NCI-H1436 treated with DMSO at 0.1 percent for 48 hours (cell line): ENCODE measurements at places on chromosomes 5 and 9.

- DNase-seq: no peak
Measured at GRCh38 chr9:6646293-6646636, 736 bp upstream of the GLDC start.

DNA sequence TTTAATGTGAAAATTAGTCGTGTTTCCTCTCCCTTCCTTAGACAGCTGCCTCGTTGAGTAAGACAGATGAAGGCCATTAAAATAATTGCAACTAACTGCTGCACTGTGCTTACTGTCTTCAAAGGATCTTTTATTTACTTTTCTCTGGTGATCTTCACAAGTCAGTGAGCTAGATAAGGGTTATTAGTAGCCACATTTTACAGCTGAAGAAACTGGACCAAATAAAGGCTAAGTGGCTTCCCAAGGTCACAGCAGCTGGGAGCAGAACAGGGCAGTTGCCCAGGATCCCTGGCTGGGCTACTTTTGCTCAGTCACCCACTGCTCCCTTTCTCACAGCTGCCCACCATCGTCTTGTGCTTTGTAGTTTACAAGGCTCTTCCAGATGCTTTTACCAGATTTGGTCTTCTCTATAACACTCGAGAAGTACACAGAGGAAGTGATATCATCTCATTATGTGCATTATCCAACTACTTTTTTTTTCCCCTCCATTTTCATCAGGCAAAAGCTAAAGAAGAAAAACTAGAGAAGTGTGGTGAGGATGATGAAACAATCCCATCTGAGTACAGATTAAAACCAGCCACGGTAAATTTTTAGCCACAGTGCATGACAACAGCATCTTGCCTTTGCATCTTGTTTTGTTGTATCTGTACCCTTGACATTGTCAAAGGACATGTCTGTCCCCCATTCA, 61.8 kb downstream of the ERAP1 start:
- peak; percentile 39 for DNase-seq

DNA sequence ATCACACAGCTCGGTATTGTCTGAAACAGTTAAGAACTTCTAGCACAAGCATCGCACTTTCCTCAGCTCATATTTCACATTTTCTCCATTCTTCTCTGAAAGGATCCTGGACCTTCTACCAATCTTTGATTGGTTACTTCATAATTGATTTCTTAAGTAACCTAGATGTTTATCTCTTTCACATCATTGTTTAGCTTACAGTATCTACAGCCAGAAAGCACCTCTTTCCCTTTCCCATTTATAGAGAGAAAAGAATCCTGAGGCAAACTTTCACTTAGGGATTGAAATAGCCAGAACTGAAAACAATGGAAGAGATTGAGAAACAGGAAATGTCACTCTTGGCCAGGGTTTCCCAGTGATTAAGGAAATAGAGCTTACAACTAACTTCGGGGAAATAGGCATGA, 2.5 kb downstream of the IL33 start:
- no peak for DNase-seq

DNA sequence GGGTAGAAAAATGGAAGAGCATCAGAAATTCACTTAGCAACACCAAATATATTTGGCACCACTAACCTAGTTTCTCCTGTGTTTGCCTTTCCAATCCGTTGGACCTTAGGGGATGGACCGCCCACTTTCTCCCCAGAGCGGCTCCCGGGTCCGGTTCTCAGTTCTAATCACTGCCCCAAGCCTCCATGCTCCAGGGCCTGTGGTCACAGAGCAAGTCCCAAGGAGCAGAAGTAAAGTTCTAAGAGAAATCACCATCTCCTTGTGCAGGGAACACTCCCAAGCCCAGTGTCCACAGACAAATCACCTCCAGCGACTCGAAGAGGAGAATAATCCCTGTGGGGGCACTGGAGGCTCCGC, 728 bp upstream of the SLC1A1 start:
- no peak for DNase-seq

- no peak for DNase-seq
Measured at GRCh38 chr9:116992865-116993264, 305.8 kb downstream of the TRIM32 start.

GRCh38 chr9:2000314-2000713, 14.8 kb upstream of the SMARCA2 start:
- no peak for DNase-seq

- peak; percentile 14 for DNase-seq
Measured at GRCh38 chr9:35258660-35259474, 97.1 kb downstream of the UNC13B start.

- no peak for DNase-seq
Measured at GRCh38 chr9:110282018-110282738, 25.9 kb upstream of the TXN start.

DNA sequence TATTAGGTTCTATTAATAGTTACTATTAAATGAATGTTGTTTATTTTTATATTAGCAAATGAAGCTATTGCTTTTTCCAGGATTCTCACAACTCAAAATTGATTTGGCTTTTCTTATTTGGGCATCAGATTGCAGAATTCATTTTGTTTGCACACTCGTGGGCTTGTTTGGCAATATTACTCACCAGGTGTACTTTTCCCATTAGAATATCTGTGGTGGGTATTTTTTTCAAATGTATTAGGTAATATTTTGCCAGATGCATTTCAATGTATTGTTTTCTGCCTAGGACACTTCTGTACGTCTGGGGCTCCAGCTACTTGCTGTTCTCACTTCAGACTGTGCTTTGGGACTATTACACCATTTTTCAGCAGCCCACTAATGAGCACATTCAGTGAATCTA, 108.0 kb upstream of the GHR start:
- no peak for DNase-seq

- DNase-seq: no peak
Measured at GRCh38 chr9:71302776-71303175, 181.4 kb upstream of the TRPM3 start.

DNA sequence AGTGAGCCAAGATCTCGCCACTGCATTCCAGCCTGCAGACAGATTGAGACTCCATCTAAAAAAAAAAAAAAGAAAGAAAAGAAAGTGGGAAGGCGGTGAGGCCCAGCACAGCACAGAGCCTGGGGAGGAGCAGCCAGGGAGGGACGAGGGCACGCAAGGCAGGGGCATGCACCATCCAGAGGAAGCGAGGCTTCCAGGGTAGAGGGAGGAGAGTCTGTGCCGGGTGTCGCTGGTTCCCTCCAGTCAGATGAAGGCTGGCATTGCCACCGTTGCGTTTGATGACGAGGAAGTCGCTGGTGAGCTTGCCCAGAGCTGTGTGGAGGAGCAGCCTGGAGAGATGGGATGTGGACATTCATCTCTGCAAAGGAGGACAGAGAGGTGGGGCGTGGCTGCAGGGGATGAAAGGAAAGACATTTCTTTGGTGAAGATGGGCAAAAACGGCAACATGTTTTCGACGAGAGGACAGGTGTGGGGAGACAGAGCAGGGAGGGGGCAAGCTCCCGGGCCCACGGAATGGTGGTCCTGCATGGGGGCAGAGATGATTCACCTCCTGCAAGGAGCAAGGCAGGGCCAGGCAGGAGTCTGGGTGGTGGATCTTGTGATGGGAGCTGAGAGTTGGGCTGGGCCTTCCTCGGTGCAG, 18.6 kb upstream of the OLFM1 start:
- DNase-seq: no peak

- DNase-seq: no peak
Measured at GRCh38 chr9:112094948-112095681, 80.0 kb downstream of the SUSD1 start.

- DNase-seq: peak; percentile 56
Measured at GRCh38 chr5:96433066-96433447, at the start of gene PCSK1. TSS of gene PCSK1 (minus strand) at chr5:96433248. CDS start at chr5:96433042, 206 bp downstream.

- DNase-seq: no peak
Measured at GRCh38 chr9:113131689-113132151, 19.1 kb upstream of the SLC31A2 start.

GRCh38 chr9:84146893-84147710, 166.5 kb downstream of the RMI1 start:
- DNase-seq: no peak

DNA sequence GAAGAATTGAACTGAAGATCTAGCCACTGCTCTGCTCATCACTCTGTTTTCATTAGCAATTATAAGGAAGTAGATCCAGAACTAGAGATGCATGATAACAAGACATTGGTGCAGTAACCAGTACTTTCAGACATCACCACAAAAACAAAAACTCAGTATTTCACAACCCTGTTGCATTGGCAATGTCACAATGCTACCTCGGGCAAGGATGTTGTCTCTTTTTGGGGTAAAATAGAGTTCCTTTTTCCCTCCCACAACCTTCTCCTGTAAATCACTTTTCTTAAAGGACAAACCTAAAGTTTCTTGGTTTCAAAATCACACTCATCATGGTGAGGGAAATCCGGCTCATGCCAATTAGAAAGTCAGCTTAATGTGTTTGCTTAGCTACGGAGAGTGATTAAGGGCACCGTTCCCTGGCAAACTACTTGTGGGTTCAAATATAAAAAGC, 420.1 kb upstream of the MEF2C start:
- DNase-seq: no peak

GRCh38 chr9:35705372-35705771, 15.6 kb upstream of the TPM2 start:
- DNase-seq: no peak

DNA sequence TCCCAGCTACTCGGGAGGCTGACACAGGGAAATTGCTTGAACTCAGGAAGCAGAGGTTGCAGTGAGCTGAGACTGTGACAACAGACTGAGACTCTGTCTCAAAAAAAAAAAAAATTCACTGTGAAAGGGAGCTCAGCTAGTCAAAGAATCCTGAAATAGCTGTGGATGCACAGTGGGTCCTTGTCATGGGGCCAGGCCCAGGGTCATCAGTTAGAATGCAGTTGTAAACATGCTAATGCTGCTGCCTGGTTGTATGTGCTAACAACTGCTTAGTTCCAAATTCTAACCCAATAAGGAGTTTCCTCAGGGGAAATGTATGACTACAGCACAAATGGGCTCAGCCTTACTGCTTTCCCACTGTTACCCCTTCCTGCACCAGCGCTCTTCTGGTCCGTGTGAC, 84.0 kb downstream of the PALM2AKAP2 start:
- DNase-seq: no peak

DNA sequence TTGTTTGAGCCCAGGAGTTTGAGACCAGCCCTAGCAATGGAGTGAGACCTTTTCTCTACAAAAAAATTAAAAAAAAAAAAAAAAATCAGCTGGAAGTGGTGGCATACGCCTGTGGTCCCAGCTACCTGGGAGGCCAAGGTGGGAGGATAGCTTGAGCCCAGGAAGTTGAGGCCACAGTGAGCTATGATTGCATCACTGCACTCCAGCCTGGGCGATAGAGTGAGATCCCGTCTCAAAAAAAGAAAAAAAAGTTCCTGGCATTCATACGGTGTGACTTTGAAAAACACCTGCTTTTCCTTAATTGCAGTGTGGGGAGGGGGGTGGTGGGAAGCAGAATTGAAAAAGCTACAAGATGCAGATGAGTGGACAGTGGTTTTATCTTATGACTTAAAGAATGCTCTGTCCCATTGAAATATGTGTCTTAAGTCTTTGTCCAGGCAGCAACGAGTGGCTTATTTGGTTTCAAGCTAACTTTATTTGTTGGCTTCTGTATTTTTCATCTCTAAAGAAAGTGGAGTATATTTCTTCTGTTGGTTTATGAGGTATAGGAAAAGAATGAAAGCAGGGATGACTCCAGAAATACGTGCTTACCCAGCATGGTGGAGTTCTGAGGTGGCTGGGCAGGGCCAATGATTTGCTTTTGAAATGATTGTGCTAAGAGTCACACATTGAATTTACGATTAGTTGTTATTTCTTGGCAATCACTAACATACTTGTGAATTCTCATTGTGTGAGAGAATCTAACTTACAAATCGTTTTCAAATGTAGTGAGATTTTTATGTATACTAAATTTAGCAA, 27.8 kb downstream of the ROPN1L start:
- DNase-seq: no peak

- no peak for DNase-seq
Measured at GRCh38 chr5:77590347-77590746, 48.2 kb downstream of the OTP start.
